ENCODE measurements at places on chromosomes 16 and 17.

DNA sequence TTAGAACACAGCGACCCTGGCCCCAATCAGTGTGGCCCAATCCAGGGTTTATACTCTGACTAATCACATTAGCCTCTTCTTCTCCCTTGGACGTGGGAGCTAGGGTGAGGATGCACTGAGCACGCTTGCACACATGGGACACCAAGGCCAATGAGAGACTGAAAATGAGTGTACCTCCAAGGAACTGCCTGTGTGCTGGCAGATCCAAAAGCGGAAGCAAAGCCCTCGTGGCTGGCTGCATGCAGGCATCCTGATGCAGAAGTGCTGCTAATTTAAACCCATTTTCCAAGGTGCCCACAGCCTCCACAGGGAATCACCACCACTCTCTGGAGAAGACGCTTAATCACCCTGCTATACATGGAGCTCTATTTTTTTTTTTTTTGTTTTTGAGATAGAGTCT, 375.3 kb upstream of the XYLT1 start:
- no peak for DNase-seq

DNA sequence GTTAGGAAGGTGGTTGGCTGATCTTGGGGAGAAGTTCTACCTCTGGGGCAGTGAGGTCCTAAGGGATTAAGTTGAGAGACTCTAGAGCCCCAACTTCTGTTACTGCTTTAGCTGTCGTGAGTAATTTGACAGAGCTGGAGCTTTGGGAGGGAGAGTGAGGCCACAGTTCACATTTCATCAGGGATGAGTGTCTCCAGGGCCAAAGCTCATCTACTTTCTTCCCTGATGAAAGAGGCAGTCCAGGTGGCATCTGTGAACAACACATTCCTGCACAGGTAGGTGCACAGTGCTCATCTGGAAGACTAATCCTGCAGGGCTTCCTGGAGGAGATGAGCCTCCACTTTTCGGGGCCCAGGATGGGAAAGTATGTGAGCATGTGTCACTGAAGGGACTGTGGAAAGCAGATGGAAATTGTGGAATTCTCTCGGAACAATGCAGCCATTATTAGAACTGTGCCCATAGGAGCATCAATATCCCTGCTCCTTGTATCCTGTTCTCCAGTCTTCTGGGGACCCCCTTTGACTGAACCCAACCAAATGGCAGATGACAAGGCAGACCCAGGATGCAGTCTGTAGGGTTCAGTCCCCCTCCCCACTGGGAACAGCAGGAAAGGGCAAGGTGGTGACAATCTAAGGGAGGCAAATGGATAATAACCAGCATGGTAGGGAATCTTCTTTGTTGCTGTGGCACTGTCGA, 9.0 kb downstream of the DYNLL2 start:
- DNase-seq: no peak

DNA sequence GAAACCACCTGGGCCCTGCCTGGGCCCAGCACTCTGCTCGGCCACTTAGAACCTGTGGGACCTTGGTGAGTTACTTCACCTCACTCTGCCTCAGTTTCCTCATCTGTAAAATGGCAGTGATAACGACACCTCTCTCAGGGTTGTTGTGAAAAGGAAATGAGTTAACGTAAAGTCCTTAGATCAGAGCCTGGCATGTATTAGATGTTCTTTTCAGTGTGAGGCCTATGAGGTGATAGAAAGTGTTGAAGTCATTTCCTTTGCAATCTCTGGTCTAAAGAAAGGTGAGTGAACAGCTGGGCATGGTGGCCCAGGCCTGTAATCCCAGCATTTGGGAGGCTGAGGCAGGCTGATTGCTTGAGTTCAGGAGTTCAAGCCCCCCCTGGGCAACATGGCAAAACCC, 51.7 kb upstream of the LGALS9 start:
- DNase-seq: no peak

GRCh38 chr17:14918540-14918939, 346.6 kb downstream of the PMP22 start:
- DNase-seq: no peak

Data from 8988T (cell line).